Activated naive CD4-positive, alpha-beta T cell treated with anti-CD3 and anti-CD28 coated beads for 36 hours (primary cell): ENCODE measurements at places on chromosomes 6 and 20.

DNA sequence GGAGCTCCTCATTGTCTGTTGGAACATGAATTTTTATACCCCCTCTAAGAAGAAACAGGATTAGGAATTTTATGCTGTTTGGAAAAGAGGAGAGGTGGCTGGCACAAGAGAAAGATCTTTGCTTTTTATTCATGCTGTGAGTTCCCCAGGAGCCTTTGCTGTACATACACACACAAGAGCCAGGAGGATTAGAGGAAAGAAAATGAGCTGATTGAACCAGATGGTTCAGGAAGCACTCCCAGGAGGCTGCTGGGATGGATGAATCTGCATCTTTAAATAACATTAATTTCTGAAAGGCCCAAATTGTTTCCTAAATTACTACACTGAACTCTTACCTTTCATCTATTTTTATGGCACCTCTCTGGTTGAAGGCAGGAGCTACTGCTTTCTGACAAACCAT lies 20.1 kb upstream of the TCP11 start:
- DNase-seq, result no peak

DNA sequence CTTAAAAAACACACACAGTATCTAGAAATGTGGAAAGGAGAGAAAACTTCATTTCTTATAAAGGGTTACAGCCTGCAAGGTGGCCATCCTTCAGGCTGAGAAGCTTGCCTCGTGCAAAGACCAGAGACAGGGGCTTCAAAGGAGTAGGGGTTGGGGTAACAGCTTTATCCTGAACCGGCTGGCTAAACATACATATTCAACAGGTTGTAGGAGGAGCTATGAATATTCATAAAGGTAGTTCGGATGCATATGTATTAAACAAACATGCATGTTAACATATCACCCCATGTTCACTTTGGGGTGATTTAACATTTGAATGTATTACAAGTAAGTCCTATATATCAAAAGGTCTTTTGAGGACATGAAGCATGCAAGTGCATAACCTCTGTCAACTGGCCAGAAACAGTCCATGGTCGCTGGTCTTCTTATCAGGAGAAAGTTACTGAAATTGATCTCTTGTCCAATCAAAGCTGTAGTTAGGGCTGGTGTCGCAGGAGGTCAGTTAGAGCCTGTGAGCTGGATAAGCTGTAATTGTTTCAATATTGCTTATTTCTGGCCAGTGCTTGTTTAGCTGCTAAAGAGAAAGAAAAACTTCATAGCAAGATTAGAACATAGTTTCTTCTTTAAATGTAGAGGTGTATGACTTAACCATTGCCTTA lies 2.3 kb upstream of the STMND1 start:
- DNase-seq, result no peak

DNA sequence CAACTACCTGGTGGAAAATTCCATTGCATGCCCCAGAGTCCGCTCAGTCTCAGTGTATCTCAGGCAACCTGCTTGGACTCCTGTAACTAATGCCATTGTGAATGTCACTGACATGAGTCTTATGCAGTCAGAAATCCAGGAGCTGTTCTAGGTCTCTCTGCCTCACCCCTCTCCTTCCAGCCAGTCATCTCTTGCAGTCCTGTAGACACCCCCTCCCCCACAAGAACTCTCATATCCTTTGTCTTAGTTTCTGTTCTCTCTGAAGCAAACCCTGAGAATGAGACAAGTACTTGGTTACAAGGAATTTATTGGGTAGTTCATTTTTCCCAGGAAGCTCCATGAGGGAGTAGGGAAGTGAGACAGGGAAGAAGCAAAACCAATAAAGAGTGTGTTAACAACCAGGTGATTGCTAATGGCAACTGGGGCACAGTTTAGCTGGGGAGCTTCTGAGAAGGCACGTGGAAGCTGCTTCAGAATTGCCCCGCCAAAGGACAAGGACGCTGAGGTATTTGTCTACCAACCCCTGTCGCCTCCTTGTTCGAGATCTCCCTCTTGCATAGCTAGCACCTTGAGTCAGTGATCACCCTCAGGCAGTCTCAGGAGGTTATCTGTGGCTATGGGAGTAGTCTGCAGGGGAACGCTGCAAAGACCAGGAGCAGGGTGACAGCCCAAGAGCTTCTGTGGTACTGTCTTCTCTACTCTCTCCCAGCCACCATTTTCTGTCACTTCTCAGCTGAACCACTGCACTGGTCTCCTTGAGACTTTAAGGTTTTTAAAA lies 911.4 kb upstream of the FLRT3 start:
- no peak for DNase-seq

DNA sequence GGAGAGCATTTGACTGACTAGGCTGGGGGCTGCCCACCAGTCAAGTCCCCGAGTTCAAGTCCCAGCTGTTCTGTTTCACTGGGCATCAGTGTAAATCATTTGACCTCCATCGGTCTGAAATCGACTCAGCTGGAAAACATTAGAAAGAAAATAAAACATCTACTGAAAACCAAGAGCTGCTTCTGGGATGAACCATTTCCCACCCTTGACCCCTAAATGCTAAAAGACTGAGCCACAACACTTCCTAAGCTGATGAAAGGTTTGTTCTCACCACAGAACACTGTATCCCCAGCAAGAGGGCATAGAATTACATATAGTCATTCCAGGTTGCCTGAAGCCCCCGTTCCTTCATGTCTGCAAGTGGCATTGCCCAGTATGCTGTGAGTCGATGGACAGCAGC lies 237.0 kb upstream of the TAB2 start:
- no peak for DNase-seq

GRCh38 chr6:149318581-149319286 lies 1.2 kb downstream of the TAB2 start:
- no peak for DNase-seq

GRCh38 chr6:43989581-43990146 lies 137.6 kb downstream of the MRPL14 start:
- DNase-seq, result no peak

DNA sequence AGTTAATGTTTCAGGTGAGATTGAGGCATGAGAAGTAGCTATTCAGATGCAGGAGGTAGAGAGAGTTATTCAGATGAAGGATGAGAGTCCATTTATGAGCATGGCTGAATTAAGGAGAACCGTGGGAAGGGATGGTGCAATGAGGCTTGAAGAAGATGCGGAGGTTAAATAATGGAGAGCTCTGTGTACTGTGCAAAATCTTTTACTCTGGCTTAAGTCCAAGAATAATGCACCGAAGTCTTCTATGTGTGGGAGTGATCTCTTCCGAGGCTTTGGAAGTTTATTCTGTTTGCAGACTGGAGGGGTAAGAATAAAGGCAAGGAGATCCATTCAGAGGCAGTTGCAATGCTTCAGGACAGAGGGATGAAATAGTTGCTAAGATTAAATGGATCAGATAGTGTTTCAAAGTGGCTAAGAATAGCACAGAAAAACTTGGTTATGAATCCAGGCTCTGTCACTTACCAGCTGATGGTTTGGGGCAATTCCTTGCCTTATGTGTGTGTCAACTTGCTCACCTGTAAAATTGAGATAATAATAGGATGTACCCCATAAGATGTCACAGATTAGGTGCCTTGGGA lies 467.1 kb downstream of the HDGFL1 start:
- DNase-seq, result no peak

DNA sequence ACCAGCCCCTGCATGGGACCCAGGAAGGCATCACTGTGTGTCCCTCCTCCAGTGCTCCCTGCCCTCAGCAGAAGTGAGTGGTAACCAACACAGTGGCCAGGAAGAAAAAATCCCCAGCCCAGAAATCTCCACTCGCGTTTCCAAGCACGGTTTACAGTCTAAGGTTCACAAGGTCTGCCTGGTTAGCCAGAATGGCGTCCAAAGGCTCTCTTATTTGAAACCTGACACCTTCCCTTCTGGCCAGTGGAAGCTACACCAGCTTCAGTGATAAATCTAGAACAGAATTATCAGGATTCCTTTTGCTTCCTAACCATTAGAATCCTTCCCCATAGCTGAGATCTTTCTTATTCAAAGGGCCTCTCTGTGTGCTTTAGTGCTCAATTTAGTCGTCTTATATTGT lies 9.2 kb downstream of the LY86 start:
- DNase-seq, result no peak

GRCh38 chr6:110525001-110525400 lies 48.6 kb upstream of the SLC22A16 start:
- DNase-seq, result no peak

GRCh38 chr6:85273870-85274269 lies 176.0 kb upstream of the NT5E start:
- no peak for DNase-seq

DNA sequence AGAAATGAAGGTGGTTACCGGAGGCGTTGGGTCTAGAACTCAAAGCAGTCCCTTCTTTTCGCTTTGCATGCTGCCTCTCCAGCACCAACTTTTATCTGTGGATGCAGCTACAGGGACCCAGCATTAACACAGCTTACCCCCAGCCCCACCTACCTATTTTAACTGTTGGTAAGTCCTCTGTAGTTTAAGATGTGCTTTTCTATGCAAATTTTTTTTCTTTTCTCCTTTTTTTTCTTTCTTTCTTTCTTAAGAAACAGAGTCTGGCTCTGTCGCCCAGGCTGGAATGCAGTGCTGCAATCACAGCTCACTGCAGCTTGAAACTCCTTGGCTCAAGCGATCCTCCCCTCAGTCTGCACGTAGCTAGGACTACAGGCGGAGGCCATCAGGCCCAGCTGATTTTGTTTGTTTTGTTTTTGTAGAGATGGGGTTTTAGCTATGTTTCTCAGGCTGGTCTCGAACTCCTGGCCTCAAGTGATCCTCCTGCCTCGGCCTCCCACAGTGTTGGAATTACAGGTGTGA lies 6.5 kb upstream of the USP45 start:
- no peak for DNase-seq

DNA sequence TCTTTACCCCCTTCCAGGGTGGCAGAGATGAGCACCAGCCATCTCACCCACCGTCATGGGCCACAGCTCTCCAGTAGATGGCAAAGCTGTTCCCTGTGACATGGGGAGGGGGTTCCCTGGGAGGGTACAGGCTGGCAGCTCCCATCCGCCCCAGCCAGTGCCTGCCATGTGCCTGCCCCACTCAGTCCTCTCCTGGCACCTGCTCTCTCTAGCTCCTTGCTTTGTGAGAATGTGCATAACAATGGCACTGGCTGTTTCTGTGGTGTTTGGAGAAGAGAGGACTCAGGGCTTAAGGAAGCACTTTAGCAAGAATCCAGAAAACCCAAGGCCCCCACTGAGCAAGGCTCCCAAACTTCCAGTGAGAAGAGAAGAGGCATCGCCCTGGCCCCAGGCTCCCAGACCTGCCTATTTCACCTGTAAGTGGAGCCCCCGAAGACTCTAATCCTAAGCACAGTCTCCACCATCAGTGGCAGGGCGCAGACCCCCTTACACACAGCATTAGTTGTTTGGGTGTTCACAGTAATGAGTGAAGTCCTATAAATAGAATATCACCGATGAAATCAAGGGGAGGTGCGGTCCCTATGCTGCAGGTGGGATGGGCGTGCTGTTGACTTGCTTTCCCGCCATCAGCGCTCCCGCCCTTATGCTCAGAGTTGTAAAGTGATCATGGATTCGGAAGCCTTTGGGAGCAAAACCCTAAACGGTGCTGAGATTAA lies 110.2 kb downstream of the AGPAT4 start:
- no peak for DNase-seq

DNA sequence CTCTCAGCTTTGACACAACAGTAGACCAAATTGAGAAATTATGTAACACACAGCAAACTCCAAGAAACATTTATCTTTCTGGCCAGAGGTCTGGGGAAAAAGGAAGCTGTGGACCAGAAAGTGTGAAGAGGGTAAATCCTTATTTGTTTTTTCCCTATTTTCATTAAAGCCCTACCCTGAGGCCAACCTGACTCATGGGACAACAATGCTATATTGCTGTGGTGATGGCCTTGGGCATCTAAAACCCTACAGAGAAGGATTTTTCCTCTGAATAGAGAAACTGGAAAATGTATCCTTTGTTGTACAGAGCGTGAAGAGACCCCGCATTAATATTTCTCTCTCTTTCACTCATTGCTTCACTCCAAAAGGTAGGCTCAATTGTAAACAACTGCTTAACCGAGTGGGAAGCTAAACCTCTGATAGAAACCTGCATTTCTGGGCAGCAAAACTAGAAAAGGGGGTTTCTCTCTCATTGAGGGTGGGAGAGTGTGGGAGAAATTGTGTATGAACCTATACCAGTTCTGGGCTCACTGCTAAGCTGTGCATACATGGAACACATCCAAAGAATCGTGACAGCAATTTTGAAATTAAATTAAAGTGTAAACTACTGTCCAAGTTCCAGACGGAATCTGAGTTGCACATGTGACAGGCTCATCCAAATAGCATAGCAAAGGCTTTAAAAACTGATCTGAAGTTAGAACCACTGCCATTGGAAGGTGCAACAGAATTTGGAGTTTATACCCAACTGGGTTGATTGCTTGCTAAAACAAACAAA lies 175.5 kb downstream of the CLVS2 start:
- DNase-seq, result no peak

DNA sequence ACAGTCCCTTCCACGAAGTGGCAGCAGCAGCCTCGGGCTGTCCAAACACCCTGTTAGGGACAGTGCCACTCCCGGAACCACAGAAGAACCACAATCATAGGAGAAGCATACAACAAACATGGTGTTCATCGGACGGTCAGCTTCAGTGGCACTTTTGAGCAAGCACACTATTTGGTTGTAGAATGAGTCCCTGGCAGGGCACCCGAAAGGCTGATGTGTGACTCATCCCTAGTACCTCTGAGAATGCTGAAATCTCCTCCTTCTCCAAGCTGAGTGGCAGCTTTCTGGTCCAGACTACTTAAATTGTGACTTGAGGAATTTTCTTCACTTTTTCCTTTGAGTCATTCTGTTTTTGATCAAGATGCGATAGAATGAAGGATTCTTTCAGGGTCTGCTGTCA lies 282.5 kb downstream of the ESR1 start:
- DNase-seq, result no peak

GRCh38 chr20:62298577-62299249 lies 4.1 kb upstream of the ADRM1 start:
- DNase-seq, result no peak
